ENCODE measurements at places on chromosomes 12 and 14. TPM values are rescaled to one million over a fixed set of nuclear protein-coding genes. Genes with fewer than 3 reads are reported as not detected.

HNF1A gene
- not detected for total RNA-seq

GRCh38 chr12:124319368-124320050, 24.6 kb downstream of the RFLNA start:
- no peak for DNase-seq

DNA sequence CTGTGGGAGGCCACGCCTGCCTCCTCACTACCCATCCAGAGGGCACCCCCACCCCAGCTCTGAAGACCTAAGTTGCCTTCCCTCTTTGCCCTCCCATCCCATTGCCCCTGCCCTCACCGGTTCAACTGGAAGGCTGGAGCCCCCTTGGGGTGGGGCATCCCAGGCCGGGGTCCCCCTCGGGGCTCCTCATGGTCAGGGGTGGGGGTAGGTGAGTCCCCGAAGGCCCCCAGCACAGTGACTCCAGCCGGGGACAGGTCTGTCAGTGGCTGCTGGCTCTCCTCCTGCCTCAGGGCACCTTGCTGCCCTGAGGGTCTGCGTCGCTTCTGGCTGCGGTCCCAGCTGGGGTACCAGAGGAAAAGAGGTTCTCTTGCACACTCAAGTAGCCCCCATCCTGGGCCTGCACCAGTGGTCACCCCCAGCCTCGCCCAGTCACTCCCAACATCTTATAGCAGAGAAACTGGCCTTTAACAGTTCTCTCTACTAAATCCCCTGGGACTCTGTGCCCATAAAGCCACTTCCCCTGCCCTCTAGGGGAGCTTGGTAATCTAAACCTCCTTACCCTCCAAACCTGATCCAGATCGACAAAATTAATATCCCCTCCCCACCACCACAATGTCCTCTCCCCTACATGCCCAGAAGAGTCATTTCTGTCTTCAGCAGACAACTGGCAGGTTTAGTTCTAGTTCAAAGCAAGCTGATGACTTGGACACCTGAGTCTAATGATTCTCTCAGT, 5.1 kb downstream of the PIANP start:
- DNase-seq: no peak

E2F7 gene
- total RNA-seq: 10.3 TPM

HHIPL1 gene
- 0.56 TPM for total RNA-seq

LTB4R2 gene
- total RNA-seq: 0.56 TPM

DNA sequence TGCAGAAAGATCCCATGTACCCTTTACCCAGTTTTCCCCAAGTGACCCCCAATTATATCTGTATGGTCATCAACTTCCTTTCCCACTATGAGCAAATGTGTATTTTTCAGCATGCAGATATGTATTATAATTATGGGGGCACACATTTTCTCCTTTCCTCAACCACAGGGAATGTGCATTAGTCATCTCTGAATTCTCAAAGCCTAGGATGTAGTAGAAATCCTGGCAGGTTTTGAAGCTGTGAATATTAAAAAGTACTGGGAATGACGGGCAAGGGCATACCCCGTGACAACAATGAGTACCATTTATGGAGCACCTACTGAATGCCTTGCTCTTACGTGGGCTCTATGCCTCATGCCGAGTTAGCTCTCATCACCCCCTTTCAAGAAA, 71.5 kb downstream of the VWF start:
- peak; percentile 68 for DNase-seq

DNA sequence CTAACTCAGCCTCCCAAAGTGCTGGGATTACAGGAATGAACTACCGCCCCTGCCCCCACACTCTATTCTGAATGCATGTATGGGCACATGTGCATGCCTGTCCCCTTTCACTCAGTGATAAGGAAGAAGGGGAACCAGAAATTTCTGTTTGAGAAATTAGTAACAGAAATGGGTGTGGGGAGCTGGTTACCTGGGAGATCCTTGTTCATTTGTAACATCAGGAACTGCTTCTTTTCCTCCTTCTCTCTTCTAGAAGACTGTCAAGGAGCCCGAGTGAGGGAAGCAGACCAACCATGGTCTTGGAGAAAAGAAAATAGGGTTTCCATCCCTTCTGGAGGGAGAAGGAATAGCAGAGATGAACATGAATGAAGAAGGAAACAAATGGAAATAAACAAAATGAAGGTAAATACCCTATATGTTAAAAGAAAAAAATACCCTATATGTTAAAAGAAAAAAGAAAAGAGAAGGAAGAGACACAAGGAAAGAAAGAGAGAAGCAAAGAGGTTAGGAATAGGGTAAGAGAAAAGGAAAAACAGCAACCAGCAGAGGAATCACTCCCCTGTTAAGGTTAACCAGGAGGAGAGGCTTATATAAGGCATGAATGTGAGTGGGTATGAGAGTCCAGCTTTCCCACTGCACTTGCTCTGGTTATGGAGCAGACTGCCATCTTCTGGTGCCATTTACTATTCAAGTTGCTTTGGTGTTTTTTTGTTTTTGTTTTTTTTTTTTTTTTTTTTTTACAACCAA, 3.3 kb downstream of the PPP1R3E start:
- DNase-seq: peak; percentile 70

ADIPOR2 gene
- 24.9 TPM for total RNA-seq

RNF212B gene
- not detected for total RNA-seq

GRCh38 chr12:63348556-63348955, 197.6 kb upstream of the AVPR1A start:
- no peak for DNase-seq

GRCh38 chr14:99225436-99226203, 46.4 kb downstream of the BCL11B start:
- DNase-seq: no peak

DNA sequence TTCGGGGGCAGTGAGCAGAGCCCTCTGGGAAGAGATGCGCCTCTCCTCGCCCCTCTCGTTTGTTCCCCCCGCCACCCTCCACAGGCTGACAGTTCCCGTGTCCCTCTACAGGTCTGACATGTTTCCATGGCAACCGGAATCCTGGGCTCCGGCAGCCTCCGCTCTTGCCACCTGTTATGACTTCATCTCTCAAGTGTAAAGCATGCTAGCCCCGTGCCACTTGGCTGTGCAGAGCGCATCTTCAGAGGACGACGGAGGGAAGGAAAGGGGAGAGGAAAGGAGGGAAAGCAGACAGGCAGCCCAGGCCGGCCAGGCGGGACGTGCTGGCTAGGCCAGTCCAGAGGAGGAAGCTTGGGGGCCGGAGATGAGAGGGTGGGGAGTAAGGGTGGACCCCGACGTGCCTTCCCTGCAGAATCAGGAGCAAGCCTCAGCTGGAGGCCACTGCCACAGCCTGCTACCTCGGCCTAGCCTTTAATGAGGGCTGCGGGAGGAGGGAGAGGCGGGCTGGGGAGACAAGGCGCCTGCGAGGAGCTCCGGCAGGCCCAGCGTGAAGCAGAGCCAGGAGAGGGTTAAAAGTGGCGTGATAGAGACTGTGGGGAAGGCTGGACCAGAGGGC, 214.3 kb downstream of the DPF3 start:
- DNase-seq: peak; percentile 23

Measured in IMR-90 (cell line).